ENCODE measurements at places on chromosomes 2 and 18. TPM values are rescaled to one million over a fixed set of nuclear protein-coding genes. Genes with fewer than 3 reads are reported as not detected.

DNA sequence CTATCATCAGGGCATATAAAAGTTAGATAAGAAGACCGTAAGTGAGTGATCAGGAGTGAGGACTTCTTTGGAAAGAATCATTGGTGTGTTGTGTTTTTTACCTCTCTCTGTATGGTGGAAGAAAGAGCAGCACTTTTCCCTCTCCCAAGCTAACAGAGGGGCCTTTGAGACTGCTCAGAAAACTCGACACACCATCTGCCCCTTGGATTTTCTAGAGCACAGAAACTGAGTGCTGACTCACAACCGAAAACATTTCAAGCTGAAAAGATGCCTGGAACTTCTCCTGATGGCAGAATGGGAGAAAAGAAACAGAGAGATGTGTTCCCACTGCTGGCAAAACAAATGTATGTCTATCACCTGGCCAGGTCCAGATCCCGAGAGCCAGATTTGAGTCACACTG, 156.6 kb downstream of the DNAH7 start:
- DNase-seq, result no peak

DNA sequence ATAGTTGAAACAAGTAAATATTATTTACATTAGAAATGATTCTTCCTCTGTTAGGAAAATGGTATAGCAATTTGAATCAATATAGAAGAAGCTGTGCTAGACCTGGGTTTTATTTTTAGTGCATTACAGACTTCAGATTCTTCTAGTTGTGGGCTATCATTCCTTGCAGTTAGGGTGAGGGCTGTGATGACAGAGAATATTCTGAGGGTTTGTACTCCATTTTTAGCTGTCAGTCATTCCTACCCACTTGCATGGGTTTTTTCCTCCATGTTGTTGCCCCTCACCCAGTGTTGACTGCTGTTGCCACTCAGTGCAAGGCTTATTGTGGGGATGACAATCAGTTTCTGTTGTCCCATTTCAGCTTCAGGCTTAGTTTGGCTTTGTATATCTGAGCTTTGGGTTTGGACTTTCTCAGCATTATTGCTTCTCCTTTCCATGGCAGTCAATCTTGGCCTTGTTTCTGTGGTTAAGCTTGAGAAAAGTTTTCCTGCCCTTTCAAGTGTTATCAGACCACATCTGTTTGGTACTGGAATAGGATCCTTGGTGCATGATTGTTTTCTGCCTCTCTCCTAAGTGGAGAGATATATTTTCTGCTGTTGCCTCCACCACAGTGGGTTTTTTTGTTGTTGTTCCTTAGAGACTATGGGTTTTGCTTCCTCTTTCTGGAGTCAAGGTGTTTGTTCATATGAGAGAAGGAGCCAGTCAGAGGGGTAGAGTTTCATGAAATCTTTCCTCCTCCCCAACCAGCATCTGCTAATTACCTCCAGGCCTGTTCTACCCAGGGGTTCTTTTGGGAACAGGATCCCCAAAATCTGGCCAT, 312.7 kb upstream of the CWC22 start:
- no peak for DNase-seq

DNA sequence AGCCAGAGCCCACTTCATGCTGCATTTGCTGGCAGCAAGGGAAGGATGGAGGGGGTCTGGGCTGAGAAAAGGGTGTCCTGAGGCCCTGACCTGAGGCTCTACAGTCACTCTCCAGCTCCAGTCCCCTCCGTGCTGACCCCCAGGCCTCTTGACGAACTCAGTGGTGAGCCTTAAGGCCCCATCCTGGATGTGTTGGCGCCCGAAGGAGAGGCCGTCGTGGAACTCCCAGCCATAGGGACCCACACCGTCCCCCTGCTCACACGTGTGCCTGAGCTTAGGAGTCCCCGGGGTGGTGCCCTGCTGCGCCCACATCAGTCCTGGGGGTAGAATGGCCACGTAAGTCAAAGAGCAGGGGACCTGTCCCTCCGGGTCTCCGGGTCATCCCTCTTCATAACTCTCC, 776 bp downstream of the MOGS start:
- DNase-seq, result no peak

GRCh38 chr2:16398486-16399043, 267.1 kb downstream of the CYRIA start:
- no peak for DNase-seq

GRCh38 chr2:78011251-78011650, 489.1 kb upstream of the LRRTM4 start:
- no peak for DNase-seq

GRCh38 chr18:64037812-64038414, 68.0 kb downstream of the SERPINB8 start:
- DNase-seq, result no peak

DNA sequence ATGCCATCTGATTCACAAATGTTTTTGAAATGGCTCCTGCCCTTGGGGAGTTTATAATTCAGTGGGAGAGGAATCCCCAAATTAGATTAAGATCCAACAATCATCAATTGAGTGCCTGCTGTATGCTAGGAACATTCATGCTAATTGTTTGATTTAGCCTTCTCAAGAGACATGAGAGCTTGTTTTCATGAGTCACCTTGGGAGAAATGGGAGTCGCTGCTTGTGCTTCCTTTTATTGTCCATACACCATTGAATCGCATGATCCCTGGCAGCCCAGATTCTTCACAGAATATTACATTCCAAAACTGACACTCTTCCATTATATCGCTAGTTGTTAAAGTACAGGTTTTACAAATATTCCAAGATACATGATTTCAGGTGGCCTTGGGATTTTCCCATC, 106.0 kb upstream of the MAP3K20 start:
- DNase-seq, result no peak

DNA sequence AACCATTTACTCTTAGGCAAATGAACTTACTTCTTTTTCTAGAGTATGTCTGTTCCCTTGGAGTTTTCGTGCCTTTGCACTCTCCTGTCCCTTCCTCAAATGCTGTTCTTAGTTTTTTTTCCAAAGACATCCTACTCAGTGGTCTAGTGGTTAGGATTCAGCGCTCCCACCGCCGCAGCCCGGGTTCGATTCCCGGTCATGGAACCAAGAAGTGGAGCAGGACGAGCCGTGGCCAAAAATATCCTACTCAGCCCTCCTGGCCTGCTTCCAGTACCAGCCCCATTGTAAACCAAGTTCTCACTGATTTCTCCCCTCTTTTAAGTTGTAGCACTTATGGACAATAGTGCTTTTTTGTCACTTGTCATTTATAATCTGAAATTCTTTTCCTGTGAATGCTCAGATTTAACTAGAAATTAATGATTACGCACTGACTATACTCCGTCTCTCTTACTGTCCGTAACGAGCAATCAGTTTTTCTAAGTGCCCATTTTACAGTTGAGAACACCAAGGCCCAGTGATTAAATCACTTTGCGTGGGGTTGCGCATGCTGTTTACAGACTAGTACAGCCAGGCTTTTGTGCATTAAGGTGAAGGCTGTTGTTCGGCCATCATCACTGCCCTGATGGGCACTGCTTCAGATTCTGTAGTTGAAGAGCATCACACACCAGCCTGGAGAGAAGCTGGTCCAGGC, 17.9 kb downstream of the GREB1 start:
- peak; percentile 29 for DNase-seq

- DNase-seq, result peak; percentile 33
Observed at GRCh38 chr2:100274566-100275199, 47.6 kb downstream of the LONRF2 start.

GRCh38 chr2:96534701-96535181, 1.8 kb upstream of the ARID5A start:
- DNase-seq, result no peak

- DNase-seq, result no peak
Observed at GRCh38 chr2:102485147-102485785, 12.2 kb downstream of the SLC9A4 start.

The IL37 gene
- not detected for total RNA-seq

The CAD gene
- total RNA-seq, result 14.9 TPM

The CHRND gene
- not detected for total RNA-seq

The CACNB4 gene
- 0.20 TPM for total RNA-seq

The MOCOS gene
- total RNA-seq, result 27.4 TPM

The OSBPL1A gene
- total RNA-seq, result 5.5 TPM

The ERFE gene
- not detected for total RNA-seq

All from left lobe of liver (tissue), 2 donors.